ENCODE measurements at places on chromosomes 7 and 10.

GRCh38 chr7:45048748-45049147 is 40.0 kb downstream of the NACAD start:
- no peak for DNase-seq

DNA sequence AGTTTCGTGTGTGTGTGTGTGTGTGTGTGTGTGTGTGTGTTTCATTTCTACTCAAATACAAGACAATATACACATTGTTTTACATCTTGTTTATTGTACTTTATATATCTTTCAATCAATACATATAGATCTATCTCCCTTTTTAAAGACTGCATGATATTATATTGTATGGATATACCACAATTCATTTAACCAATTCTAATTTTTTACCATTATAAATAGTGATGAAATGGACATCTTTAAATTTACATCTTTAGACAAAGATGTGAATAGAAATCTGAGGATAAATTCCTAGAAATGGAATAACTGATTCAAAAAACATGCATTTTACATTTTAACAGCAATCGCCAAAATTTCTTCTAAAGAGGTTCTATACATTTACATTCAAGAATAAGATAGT is 23.2 kb upstream of the HIBADH start:
- no peak for DNase-seq

GRCh38 chr7:107969856-107970255 is 33.1 kb downstream of the LAMB1 start:
- no peak for DNase-seq

GRCh38 chr7:3210531-3210930 is 90.5 kb upstream of the SDK1 start:
- DNase-seq = no peak

DNA sequence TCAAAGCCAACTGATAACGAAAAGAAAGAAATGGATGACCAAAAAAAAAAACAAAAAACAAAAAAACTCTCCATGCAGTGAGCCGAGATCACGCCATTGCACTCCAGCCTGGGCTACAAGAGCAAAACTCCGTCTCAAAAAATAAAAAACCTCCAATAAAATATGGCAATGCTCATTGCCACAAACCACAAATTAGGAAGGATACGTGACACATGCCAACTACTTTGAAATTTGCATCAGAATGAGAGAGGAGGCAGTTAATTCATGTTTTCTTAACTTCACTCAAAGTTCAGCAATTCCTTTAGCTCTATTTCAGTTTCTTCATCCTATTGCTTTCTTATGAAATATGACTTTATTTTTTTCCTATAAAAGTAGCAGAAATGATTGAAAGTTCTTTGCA is 398.1 kb upstream of the C7orf33 start:
- no peak for DNase-seq

GRCh38 chr7:139731802-139732470 is 45.9 kb downstream of the HIPK2 start:
- DNase-seq = peak; percentile 69

- DNase-seq = no peak
Measured at GRCh38 chr10:69837261-69837660, 35.6 kb downstream of the COL13A1 start.

DNA sequence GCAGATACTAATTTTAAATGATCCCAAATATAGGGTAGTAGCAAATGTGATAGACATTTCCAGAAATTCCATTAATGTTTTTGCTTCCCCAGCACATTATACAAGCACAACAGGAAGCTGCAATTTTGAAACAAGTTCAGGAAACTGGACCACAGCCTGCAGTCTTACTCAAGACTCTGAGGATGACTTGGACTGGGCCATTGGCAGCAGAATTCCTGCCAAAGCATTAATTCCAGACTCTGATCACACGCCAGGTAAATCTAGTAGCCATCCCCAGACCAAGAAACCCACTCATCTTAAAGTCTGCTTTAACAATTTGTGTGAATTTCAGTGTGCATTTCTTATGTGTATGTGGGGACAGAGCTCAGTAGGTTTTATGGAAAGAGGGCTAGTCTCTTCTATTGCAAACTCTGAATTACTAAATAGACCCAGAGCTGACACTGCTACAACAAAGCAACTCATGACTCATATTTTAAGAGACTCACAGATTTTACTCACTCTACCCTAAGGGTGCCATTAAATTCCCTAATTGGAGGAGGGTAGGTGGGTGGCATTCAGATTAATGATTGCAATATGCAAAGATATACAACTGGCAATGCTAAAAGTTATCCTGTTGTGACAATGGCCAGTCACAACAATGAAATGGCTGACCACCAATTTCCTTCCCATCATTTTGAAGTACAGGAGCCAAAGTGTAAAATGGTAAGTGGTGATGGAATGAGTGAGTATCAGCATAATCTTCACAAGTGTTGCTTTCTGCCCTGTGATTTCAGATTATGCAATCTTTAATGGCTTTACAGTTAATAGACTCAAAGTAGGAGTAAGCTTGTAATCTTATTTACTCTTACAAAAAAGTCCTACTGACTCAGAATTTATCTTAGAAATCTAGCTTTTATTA is 317.6 kb upstream of the PLXDC2 start:
- DNase-seq = peak; percentile 32

DNA sequence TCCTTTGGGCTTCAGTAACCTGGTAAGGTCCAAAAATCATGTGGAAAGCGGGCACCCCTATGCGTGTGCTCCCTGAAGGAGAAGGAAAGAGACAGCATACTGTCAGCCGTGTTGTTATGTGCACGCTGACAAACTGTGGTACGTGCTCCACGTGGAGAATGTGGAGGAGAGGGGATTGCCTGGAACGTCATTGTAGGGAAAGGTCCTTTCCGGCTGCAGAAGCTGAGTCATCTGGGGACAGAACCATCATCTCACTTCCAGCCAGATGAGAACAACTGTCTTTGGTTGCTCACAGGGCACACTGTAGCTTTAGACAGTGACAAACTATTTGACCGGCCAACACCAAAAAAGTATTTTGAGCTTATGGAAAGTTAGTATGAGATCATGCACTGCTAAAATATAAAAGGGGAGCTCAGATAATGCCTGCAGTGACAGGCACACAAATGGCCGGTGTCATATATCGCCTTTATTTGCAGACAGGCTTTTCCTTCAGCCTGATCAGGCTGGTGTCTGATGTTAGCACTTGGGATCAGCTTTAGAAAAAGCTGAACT is 38.8 kb upstream of the GRB10 start:
- peak; percentile 8 for DNase-seq

DNA sequence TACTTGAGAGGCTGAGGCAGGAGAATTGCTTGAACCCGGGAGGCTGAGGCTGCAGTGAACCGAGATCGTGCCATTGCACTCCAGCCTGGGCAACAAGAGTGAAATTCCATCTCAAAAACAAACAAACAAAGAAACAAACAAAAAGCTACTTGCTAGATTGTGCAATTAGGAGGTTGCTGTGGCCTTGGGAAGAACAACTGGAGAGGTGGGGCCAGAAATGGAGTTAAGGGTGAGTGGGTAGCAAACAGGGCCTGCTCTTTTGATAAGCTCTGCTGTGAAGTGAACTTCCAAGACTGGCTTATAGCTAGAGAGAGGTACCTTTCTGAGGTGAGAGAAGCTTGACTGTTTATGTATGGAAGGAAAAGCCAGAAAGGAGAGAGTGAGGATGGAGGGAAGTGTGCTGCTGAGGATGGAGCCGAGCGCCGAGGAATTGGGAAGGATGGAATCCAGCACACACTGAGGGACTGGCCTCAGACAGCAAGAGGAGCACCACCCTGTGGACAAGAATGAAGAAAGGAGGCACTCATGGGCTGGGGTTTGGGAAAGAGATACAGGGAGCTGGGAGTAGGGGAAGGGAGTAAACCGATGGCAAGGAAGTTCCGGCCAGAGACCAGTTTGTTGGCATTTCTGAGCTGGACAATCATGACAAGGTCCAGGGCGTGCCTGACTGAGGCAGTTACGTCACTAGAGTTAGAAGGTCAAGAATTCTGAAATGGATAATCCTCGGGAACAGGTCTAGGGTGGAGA is 7.0 kb upstream of the RPEL1 start:
- DNase-seq = peak; percentile 70

DNA sequence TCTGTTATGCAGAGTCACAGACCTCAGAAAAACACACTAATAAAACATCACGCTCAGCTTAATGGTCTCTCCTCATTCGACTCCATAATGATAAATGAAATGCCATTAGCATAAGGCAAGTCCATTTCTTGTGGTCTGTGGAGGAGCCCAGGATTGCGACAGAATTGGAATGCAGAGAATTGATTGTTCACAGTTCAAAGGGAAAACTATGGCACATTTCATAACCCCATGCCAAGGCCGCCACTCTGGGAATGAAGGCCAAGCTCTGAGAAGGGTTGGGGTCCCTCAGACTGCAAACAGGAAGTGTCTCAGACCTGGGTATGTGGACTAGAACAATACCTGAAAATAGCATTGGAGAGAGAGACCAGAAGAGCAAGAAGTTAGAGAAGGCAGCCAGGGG is 398.9 kb downstream of the ADRA2A start:
- DNase-seq = peak; percentile 89

DNA sequence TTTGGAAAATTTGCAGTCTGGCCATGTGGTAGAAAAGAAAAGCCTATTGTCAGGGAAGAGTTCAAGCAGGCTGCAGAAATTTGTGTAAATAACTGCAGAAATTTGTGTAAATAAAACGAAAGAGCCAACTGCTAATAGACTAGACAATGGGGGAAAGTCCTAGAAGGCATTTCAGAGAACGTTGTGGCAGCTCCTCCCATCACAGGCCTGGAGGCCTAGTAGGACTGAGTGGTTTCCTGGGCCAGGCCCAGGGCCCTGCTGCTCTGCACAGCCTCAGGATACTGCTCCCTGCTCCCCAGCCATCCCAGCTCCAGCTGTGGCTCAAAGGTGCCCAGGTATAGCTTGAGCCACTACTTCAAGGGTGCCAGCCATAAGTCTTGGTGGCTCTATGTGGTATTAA is 50.9 kb downstream of the RSBN1L start:
- DNase-seq = no peak

- no peak for DNase-seq
Measured at GRCh38 chr7:53131697-53132096, 96.3 kb downstream of the POM121L12 start.

DNA sequence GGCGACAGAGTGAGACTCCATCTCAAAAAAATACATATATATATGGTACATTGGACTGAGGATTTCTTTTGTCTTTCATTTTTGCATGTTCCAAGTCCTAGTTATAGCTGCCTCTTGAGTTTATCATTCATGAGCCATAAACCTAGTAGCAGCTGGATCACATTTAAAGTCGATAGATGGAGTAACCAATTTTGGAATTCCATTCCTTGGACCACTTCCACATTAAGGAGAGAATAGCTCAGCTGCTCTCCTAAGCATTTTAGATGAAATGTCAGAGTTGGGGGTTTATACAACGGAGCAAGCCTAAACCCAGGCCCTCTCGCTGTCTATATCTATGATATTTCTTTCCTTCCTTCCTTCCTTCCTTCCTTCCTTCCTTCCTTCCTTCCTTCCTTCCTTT is 141.2 kb downstream of the LYZL1 start:
- peak; percentile 72 for DNase-seq

DNA sequence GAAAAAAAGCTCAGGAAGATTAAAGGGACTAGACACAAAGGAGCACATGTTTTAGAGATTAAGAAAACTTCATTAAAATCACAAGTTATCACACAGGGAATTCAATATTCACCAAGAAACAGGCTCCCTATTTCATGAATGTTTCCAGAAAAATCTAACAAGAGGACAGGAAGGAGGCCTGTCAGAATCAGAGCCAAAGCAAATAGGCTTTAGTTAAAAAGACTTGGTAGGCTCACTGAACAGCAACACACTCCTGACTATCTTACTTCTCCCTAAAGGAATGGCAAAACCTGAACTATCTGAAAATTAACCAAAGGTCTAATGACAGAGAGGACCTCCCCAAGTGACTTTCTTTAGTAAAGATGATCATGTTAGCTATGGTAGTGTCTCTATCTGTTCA is 188.3 kb upstream of the MEOX2 start:
- DNase-seq = no peak

- DNase-seq = no peak
Measured at GRCh38 chr7:149717481-149717880, 55.9 kb downstream of the ZNF467 start.

DNA sequence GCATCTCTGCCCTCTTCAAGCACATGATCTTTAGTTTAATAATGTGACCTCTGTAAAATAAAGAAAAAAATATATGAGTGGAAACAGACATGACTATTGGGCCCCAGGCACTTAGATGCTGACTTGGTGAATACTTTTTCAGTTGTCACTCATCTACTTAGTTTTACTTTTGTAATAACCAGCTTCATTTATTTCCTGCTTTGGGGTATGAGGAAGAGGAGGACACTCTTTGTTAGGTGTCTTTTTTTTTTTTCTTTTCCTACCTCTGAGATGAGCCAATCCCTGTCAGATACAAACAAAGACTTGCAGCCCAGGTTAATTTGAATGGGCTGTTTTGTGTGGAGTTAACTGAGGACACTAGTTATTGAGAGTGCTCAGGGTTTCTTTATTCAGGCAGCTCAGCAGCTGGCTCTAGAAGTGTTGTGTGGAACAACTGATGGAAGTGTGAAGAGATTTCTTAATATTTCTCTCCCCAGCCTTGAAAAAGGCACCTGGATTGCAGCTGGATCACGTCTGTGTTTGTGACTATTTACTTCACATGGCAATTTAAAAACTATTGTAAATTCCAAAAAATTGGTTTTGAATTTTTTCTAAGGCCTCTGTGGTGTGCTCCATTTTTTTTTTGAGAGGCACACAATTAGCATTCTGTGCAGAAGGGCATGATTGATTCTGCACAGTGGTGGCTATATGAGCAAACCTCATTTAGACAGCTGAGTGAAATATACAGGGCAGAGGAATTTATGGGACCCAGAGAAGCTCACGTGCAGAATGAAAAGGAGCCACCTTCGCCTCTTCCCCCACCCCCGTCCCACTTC is 333.8 kb downstream of the LRMDA start:
- no peak for DNase-seq

- no peak for DNase-seq
Measured at GRCh38 chr10:78333362-78334143, 299.9 kb downstream of the RPS24 start.

GRCh38 chr7:147941381-147941780 is 649.2 kb upstream of the C7orf33 start:
- no peak for DNase-seq

DNA sequence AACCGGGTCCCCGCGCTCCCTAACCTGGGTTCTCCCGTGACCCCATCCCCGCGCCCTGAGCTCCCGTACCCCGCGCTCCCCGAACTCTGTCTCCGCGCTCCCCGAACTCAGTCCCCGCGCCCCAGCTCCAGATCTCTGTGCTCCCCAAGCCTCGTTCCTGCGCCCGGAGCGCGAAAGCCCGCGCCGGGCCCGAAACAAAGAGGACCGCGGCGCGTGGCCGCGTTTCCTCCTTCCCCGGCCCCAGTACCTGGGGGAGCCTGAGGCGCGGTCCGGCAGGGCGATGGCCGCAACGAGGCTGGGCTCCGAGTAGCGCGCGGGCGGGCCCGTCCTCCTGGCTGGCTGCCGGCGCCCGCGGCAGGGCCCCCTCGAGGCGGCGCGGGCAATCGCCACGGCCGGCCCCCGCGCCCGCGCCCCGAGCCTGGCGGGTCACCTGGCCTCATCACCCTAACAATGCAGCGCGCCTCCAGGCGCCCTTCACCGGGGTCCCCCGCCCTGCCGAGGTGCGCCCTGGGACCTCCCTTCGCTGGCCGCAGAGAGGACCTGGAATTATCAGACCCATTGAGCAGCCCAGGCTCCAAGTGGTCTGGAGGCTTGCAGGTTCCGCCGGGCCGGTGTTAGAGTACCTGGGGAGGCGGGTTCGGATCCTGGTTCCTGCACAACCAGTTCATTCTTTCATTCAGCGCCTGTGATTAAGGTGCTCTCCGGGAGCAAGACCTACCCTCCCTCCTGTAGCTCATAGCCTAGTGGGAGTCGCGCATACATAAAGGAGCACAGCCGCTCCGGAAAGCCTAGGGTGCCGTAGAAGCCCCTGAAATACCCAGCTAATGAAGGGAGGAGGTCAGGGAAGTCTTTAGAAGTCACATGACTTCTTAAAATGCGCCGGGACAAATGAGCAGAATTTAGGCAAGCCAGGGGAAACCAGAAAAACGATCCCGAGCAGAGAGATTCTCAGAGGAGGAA is at the start of gene TNS3:
Gene TNS3 (minus strand): TSS at position 308 of the 960 bp plus-strand sequence. CDS start 142,475 bp downstream, outside the sequence.
- no peak for DNase-seq

Measured in fibroblast of upper back skin (primary cell).